ENCODE measurements at places on chromosomes 2 and 18.

GRCh38 chr2:27051902-27052645, 606 bp downstream of the AGBL5 start:
- no peak for DNase-seq

DNA sequence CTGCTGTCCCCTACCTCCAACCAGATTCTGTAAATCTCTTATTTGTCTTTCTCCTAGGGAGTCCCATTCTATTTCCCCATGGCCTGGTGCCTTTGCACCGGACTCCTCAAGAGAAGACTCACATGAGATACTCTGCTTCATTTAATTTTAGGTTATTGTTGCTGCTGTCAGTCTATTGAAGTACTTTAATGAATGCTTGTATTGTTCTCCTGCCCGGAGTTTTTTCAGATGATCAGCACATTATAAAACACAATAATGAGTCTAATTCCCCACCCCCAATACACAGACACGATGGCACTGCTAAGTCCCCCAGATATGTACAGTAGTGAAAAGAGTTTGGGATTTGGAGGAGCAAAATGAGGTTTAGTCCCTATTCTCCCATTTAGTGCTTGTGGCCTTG, 58.9 kb downstream of the HAUS1 start:
- DNase-seq, result no peak

GRCh38 chr2:45881970-45882581, 230.6 kb downstream of the PRKCE start:
- no peak for DNase-seq

- no peak for DNase-seq
These were observed 44.7 kb downstream of the C2orf42 start for GRCh38 chr2:70145851-70146739.
